Kidney glomerular epithelial cell (primary cell): ENCODE measurements at places on chromosomes 2 and 18.

DNA sequence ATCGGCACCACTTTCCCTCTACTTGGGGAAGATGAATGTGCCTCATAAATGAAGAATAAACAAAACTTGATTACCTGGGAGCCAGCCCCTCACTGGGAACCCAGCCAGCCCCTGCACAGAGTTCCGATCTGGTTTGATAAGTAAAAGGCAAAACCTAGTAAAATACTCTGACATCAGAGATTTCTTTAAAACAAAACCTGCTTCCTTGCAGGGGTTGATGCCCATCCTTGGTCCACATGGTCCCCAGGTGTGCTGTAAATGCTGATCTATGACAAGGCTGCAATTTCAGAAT, 218.8 kb upstream of the APCDD1 start:
- DNase-seq = no peak

DNA sequence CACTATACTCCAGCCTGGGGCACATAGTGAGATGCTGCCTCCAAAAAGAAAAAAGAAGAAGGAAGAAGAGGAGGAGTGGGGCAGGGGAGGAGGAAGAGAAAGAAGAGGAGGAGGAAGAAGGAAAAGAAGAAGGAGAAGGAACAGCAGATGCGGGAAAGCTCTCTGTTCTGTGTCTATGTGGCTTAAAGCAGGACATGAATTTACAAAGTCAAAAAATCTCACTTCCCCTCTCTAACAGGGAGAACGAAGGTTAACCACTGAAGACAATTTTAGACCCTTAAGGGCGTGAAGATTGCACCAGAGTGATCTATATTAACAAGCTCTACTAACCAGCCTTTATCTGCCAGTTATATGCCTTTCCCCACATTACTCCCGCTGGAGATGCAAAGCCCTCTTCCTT, 258.9 kb downstream of the METTL4 start:
- no peak for DNase-seq

DNA sequence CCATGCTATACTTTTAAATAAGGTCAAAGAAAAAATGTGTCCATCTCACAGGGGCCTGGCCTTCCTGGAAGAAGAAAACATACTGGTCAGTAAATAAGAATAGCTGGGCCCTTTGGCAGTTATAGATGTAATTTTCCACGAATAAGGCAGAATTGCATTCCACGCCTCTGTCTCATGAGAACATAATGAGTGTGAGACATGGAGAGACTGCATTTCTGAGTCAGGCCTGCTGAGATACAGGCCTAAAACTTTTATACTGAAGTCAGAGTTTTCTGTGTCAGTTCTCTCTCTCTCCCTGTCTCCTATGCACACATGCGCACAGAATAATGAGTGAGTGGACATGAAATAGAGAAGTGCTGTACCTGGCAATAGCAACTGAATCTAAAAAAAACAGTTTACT, 20.4 kb upstream of the IL1R1 start:
- peak; percentile 72 for DNase-seq

- no peak for DNase-seq
These were observed 16.0 kb upstream of the RGPD4 start for GRCh38 chr2:107810734-107811133.

DNA sequence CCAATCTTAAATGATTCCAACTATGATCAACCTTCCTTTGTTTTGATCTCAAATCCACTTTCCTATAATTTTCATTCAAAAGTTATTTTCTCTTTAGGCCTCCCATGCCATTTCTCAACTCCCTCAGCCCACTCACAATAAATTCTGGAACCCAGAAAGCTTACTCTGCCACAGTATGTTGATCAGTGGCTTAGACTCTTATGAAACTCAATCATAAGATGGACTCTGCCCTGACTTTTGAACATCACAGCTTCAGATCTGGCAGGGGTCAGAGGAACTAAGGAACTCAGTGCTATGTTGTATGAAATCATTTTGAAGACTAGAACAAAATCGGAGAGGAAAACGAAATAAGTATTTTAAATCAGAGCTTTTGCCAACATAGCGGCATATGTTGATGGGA, 59.8 kb upstream of the LGALSL start:
- DNase-seq = no peak

GRCh38 chr2:42281416-42282081, 79.5 kb downstream of the COX7A2L start:
- DNase-seq = peak; percentile 9

DNA sequence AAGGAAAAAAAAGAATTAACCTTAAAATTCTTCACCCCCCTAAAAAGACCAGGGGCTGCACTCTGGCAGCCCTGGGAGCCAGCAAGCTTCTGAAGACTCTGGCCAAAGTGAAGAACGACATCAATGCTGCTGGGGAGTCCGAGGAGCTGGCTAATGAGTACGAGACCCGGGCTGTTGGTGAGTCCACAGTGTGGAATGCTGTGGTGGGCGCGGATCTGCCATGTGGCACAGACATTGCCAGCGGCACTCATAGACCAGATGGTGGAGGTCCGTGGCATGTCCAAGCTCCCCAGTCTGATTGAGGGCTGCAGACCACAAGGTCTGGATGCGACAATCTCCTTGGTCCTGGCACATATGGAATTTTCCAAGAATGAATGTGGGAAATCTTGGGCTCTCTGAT, 47.4 kb downstream of the TRPM8 start:
- no peak for DNase-seq

GRCh38 chr2:99572373-99573164, 82.8 kb upstream of the REV1 start:
- no peak for DNase-seq

DNA sequence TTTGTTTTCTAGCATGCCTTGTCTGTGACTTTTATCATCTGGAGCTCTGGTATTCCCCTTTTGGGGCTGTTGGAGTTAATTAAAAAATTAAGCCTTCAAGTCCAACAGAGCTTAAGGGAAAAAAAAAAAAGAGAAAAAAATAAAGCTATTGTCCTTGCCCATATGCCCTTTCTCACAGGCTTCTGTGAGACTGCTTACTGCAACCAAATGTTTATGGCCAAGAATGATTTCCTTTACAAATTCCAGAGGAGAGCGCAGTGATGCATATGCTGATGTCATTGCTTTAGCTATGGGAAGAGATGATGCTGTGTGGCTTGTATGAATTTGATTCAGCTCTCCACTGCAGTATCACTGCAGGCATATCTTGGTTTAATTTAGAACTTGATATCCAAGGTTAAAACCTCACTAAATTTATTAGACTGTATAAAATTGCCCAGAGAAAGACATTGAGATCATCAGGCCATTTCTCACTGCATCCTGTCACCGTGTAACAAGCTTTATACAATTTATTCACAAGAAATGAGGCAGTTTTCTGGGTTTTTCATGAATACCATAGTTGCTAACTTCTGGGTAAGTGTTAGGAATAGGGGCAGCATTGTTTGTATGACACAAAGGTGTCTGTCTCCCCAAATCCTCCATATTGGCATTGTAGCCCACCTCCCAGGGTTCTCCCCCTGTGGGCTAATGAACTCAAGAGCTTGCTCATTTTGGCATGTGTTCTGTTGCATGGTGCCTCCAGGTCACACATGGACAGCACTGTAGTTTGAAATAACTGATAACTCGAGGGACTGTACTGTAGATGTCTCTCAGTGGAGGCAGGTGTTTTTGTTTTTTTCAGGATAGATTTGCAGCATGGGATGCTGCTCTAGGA, 85.0 kb downstream of the TANC1 start:
- no peak for DNase-seq

GRCh38 chr2:187917535-187917934, 363.3 kb upstream of the TFPI start:
- DNase-seq = peak; percentile 24

DNA sequence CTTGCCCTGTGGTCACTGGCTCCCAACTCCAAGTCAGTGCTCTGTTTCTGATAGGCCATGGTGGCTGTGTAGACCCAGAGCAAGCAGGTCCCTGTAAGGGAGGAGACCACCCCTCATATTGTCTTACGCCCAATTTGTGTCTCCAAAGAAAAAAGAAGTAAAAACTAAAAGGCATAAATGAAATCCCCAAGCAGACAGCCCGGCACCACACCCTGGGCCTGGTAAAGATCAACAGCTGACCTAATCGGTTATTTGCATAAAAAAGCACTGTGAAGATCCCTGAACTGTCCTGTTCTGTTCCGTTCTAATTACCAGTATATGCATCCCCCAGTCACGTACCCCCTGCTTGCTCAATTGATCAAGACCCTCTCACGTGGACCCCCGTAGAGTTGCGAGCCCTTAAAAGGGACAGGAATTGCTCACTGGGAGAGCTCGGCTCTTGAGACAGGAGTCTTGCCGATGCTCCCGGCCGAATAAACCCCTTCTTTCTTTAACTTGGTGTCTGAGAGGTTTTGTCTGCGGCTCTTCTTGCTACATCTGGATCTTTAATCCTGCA, 364.1 kb upstream of the HS6ST1 start:
- no peak for DNase-seq

DNA sequence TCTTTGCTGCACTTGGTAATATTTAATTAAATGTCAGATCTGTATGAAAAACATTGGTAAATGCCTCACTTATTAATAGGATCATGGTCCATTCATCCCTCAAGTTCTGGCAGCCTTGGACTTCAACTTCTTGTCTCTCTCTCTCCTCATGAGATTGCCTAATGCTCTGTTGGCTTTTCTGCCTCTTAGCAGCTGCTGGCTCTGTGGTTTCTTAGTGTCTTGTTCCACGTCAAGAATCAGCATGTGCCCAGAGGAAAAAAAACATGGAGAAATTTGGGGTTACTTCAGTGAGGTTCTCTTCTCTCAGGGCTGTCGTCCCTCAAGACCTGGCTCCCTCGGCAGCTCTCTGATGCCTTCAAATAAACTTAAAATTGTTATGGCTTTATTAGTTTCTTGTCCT, 75.4 kb downstream of the TAF4B start:
- no peak for DNase-seq

- DNase-seq = no peak
These were observed 750 bp downstream of the NPAS2 start for GRCh38 chr2:100820523-100821254.

GRCh38 chr2:132037527-132038178, 124.1 kb downstream of the ANKRD30BL start:
- DNase-seq = no peak

GRCh38 chr2:100262555-100263320, 59.6 kb downstream of the LONRF2 start:
- peak; percentile 45 for DNase-seq

- DNase-seq = no peak
These were observed 320.9 kb upstream of the MC4R start for GRCh38 chr18:60693426-60693825.

- DNase-seq = peak; percentile 46
These were observed 44.3 kb downstream of the ZNF516 start for GRCh38 chr18:76450452-76451395.
